Stimulated activated CD4-positive, alpha-beta T cell treated with anti-CD3 and anti-CD28 coated beads, TNF-alpha, amount 100 ng/mL, for 4 hours (primary cell): ENCODE measurements at places on chromosomes 5 and 9.
A peak's percentile ranks its signal among the peaks of the same experiment; 100 is the strongest.

GRCh38 chr5:127820910-127821553 is 117.8 kb downstream of the CCDC192 start:
- DNase-seq: no peak

DNA sequence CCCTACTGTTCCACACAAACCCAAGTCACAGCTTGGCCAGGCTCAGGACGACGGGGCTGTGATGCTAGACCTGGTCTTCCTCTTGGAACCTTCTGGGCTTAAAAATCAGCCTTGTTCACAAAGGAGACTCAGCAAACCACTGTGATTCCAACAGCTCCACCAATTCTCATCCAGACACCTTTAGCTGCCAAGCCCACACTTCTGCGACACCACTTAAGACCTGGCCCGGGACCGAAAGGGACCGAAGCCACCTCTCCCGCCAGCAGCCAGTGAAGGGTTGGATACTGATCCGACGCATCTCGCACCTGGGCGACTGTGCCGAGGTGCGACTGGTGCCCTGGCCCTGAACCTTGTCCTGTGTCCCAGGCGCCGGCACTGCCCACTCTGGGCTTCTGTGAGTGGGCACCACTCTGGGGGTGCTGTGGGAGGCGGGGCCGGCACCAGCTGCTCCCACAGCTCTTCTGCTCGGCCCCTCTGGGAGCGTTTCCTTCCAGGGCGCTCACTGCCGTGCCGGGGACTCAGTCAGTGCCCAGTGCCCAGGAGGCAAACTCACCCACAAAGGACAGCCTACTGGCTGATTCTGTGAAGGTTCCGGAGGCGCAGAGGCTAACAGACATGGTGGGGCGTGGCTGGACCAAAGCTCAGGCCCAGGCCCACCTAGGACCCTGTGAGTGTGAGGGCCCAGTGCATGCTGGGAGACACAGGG is 50.9 kb downstream of the EXD3 start:
- DNase-seq: no peak

DNA sequence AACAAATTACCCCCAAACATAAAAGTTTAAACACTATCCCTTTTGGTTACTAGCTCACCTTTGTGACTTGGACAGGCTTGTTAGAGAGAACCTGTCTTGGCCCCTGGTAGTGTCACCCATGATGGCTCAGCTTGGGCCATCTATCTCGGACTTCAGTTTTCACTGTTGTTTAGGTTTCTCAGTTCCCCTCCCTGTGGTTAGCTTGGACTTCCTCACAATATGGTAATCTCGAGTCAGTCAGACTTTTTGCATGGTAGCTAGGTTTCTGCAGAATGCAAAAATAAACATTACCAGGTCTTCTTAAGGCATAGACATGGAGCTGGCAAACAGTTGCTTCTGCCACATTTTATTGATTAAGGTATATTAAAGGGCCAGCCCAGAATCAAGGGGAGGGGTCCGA is 324.3 kb upstream of the RORB start:
- no peak for DNase-seq

- DNase-seq: no peak
Observed at GRCh38 chr9:19623941-19624340, 164.9 kb downstream of the SLC24A2 start.

GRCh38 chr5:103218164-103218563 is 40.4 kb upstream of the MACIR start:
- DNase-seq: no peak

GRCh38 chr5:180213256-180213600 is 4.2 kb upstream of the RASGEF1C start:
- DNase-seq: no peak

DNA sequence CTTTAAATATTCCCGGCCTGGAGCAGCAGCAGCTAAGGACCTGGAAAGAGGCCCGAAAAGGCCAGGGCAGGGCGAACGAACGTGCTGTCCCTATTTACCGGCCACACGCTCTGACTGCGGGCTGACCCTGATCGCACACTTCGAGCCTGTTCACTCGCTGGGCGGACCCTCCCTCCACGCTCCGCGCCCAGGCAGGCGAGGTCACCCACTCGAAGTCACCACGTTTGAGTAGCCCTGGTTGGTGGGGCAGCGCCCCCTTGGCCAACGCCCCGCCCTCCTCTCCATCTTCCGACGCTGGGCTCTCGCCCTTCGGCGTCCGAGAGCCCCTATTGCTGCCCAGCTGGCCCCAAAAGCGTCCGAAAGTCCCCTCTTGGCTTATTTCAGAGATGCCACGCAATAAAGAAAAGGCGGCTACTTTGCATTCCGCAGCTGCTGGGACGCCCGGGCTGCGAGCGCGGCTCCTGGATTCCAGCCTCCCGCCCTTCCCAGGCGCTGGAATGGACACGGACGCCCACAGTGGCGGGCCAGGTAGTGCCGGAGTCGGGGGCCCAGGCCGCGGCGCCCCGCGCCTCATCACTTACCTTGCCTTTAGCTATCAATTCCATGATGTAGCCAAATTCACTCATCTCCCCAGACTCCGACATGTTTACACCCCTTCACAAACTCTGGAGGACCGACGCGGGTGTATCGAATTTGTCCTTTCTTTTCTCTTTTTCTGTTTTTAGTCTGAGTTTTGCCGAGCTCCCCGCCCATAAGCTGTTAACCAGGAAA is 9.9 kb upstream of the TRIM36 start:
- DNase-seq: no peak

GRCh38 chr9:25442526-25442925 is 235.7 kb downstream of the TUSC1 start:
- no peak for DNase-seq

- no peak for DNase-seq
Observed at GRCh38 chr5:177491429-177491945, 5.9 kb downstream of the PDLIM7 start.

- DNase-seq: no peak
Observed at GRCh38 chr5:175520321-175520720, 42.0 kb downstream of the SFXN1 start.

- DNase-seq: no peak
Observed at GRCh38 chr5:140883373-140883772, 1.4 kb downstream of the PCDHA13 start.

- DNase-seq: no peak
Observed at GRCh38 chr5:107085572-107085971, 585.2 kb downstream of the EFNA5 start.

GRCh38 chr9:17846948-17847655 is 268.2 kb downstream of the SH3GL2 start:
- no peak for DNase-seq

DNA sequence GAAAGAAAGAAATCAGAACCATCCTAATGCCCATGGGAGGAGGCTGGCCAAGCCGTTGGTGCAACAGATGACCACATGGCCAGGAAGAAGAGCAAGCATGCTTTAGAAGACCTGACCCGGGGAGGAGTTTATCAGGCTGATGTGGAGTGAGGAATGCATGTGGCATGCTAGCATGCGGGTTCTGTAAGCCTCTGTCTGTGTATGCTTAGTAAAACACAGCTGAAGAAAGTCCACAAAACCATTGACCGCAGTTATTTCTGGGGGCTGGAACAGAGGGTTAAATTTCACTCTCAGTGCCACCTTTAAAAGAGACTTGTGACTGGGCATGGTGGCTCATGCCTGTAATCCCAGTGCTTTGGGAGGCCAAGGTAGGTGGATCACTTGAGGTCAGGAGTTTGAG is 19.1 kb downstream of the GFI1B start:
- no peak for DNase-seq

GRCh38 chr5:78509884-78510769 is 138.4 kb downstream of the LHFPL2 start:
- no peak for DNase-seq

GRCh38 chr9:73180403-73180802 is 28.7 kb downstream of the ANXA1 start:
- DNase-seq: no peak

DNA sequence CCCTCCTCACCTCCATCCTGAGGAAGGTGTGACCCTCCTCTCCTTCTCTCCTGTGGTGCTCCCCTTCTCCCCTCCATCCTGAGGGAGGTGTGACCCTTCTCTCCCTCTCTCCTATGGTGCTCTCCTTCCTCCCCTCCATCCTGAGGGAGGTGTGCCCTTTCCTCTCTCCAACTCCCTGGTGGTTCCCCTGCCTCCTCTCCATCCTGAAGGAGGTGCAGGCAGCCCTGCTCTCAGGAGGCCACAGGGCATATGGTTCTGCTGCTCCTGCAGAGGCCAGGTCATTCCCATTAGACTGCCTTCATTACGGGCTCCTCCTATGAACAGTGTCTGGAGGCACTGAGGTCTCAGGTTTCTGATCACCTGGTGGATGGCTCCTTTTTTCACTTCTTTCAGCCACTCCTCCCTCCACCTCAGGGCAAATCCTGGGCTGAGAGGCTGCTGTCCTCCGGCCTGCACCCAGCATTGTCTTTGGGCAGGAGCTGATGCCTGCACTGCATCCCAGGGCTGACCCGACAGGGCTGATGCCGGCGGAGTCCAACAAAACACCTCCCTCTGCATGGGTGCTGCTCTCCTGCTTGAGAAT is 197.1 kb downstream of the MED10 start:
- no peak for DNase-seq

- DNase-seq: no peak
Observed at GRCh38 chr5:73448463-73449136, at the start of gene FOXD1. Gene FOXD1, minus strand, starts transcription at chr5:73448777. Its CDS starts 415 bp downstream, at chr5:73448362.

- no peak for DNase-seq
Observed at GRCh38 chr5:53478411-53479044, 1.9 kb upstream of the FST start.

DNA sequence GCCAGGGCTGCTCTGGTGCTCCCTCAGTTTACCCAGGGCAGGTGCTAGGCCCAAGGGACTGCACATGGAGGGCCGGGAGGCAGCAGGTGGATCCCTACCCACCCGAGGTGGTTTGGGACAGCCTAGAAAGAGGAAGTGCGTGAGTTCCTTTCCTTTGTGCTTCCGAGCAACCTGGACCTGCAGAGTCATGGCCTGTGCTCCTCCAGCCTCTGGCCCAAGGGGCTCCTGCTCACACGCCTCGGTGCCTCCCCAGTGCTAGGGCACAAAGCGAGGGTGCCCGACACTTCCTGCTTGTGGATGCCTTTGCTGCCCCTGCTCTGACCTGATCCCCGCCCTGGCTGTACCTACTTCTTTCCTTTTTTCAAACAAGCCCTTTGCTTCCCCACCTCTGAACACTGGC is 79.3 kb downstream of the RXRA start:
- no peak for DNase-seq

GRCh38 chr5:56839062-56839461 is 23.7 kb downstream of the MAP3K1 start:
- DNase-seq: no peak

DNA sequence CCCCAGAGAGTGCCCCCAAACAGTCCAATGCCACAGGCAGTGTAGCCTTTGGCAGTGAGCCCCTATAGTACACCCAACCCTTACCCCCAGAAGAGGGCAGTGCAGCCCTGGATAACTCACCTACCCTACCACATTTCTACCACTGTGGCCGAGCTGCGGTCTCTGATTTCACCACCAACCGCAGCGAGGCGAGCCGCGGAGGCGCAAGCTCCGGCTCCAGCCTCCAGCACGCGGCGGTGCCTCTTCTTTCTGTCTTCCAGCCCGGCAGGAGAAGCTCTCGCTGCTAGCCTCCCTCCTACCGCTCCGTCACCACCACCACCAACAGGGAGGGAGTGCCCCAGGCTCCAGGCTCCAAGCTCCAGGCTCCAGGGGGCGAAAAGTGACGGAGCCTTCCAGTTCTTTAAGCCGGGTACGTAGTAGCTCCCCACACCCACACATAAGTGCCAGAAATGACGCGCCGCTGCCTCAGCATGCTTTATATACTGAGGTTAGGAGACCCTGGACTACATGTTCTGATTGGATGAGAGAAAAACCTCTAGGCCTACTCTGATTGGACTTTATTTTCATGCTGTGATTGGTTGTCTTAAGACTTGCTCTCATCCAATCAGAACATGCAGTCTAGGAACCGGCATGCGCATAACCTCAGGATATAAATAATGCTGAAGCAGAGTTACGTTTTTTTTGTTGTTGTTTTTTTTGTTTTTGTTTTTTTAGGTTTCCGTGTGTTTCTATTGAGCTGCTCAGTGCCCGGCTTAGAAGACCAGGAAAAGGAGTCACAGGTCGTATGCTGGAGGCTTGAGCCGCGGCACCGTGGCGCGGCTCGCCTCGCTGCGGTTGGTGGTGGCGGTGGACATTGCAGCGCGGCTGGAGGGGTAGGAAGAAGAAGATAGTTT is at the start of gene PCAT7:
PCAT7 (plus strand) TSS at position 645 of the 893 bp plus-strand sequence.
- DNase-seq: no peak

DNA sequence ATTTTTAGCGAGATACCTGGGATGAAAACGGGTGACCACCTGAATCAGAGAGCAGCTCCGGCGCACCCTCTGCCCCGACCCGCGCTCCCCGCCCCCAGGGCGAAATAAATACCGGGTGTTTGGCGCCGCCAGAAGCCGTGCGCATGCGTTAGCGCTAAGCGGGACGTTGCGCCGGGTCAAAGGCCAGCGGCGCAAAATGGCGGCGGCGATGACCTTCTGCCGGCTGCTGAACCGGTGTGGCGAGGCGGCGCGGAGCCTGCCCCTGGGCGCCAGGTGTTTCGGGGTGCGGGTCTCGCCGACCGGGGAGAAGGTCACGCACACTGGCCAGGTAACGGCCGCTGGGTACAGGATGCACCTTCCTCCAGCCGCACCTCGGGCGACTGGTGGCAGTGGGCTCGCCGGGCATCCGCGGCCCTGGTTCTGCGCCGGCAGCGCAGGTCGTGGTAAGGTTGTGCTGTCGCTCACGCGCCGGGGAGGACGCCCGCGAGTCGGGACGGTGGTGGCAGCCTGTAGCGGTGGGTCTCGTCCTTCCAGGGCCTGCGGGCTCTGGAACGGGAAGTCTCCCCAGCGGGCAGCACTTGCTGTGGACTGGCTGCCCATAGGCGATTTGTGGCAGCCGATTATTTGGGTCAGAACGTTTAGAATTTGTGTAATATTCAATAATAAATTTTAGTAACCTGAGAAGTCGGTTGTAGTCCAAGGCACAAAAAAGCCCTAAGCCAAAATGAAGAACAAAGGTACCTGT is at the start of gene NDUFS6:
NDUFS6 (plus strand) TSS at position 186 of the 745 bp plus-strand sequence; CDS start at position 197, 11 bp downstream.
- peak; percentile 68 for DNase-seq

GRCh38 chr9:71446473-71447411 is 321.6 kb downstream of the CEMIP2 start:
- DNase-seq: no peak

GRCh38 chr5:122766130-122766529 is 8.8 kb upstream of the SNX2 start:
- no peak for DNase-seq

DNA sequence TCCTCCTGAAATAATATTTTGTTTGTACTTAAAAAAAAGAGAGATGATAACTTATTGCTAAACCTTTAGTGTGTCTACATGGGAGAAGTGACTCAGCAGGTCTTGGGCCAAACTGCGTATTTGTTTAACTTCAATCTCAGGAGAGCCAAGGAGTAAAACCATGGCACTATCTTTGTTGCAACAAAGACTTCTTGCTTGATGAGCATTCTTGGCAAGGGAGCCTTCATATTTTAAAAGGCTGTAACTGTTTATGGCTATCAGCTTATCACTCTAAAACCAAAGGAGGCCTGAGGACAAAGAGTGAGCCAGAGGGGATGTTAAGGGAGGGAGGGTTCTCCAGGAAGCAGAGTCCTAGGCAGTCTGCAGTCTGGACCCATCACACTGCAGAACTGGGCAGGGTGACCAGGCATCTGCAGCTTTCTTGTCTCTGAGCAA is 216.2 kb upstream of the S1PR3 start:
- no peak for DNase-seq

GRCh38 chr5:1594357-1595106 is 70.8 kb upstream of the LPCAT1 start:
- DNase-seq: peak; percentile 31

GRCh38 chr9:136093995-136094881 is 851 bp downstream of the NACC2 start:
- no peak for DNase-seq

- no peak for DNase-seq
Observed at GRCh38 chr9:93244101-93244500, 60.2 kb downstream of the WNK2 start.

- no peak for DNase-seq
Observed at GRCh38 chr5:114957384-114957783, 212.3 kb downstream of the TRIM36 start.

- peak; percentile 52 for DNase-seq
Observed at GRCh38 chr5:160199410-160199911, 29.8 kb upstream of the FABP6 start.
